ENCODE measurements at places on chromosomes 2 and 18. TPM values are rescaled to one million over a fixed set of nuclear protein-coding genes. Genes with fewer than 3 reads are reported as not detected.

CKAP2L gene
- total RNA-seq = not detected

UPP2 gene
- not detected for total RNA-seq

NMUR1 gene
- not detected for total RNA-seq

RIT2 gene
- not detected for total RNA-seq

REG3A gene
- total RNA-seq = not detected

GLS gene
- 195 TPM for total RNA-seq

TLX2 gene
- total RNA-seq = not detected

C2orf80 gene
- not detected for total RNA-seq

UGT1A8 gene
- total RNA-seq = not detected

LIMS1 gene
- total RNA-seq = 26.2 TPM

TDRD15 gene
- total RNA-seq = 1.1 TPM

OTX1 gene
- not detected for total RNA-seq
